ENCODE measurements at places on chromosomes 12 and 14.
A peak's percentile ranks its signal among the peaks of the same experiment; 100 is the strongest.

DNA sequence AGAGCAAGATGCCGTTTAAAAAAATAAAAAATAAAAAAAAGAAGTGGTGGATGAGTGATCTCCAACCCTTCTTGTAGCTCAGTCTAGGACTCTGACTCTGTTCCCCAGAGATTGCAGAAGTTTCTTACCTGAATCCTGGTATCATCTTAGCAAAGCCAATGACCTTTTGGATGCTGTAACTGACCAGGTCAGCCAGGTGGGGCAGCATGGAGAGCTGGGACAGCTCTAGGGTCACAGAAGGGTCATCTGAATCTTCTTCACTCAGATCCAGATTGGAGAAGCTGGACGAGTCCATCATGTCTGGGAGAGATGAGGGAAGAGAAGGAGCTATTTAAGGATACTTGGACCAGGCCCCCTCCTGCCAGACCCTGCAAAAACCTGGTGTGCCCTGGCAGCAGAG, 35.8 kb upstream of the HDAC7 start:
- no peak for DNase-seq

DNA sequence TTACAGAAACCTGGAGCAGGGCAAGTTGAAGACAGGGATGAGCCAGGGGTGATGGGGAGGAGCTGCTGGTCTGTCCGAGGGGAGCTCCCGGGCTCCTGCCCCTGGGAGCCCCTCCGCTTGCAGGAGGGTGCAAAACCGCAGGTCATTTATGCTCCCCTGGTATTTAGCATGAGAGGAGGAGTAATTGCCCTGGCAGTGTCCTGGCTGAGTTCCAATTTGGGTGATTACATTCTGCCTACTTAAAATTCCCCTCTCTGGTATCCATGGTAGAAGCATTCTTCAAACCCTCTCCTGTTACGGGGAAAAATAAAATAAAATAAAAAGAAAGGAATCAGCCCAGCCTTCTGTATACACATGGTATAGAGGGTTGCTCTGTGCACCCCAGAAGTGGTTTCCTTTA, 61.7 kb upstream of the VRK1 start:
- peak; percentile 55 for DNase-seq

- no peak for DNase-seq
Measured at GRCh38 chr14:35747379-35747778, 61.7 kb downstream of the RALGAPA1 start.

GRCh38 chr14:67533754-67534085, 630 bp downstream of the PLEKHH1 start:
- no peak for DNase-seq

- DNase-seq, result no peak
Measured at GRCh38 chr14:81561084-81561775, 27.6 kb upstream of the SEL1L start.

DNA sequence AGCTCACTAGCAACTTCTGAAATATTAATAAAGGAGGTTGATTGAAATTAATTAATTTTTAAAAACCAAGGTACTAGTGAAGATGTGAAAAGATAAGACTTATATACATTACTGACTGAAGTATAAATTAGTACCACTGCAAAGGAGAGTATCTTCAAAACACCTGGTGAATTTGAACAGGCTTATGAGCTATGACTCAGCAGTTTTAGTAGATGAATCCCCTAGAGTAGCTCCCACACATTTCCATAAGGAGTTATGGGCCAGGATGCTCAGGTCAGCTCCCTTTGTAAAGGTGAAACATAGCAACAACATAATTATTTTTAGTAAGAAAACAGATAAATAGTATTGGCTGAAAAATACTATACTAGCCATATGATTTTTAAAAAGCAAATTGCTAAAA, 218.6 kb downstream of the SYT1 start:
- DNase-seq, result peak; percentile 72

DNA sequence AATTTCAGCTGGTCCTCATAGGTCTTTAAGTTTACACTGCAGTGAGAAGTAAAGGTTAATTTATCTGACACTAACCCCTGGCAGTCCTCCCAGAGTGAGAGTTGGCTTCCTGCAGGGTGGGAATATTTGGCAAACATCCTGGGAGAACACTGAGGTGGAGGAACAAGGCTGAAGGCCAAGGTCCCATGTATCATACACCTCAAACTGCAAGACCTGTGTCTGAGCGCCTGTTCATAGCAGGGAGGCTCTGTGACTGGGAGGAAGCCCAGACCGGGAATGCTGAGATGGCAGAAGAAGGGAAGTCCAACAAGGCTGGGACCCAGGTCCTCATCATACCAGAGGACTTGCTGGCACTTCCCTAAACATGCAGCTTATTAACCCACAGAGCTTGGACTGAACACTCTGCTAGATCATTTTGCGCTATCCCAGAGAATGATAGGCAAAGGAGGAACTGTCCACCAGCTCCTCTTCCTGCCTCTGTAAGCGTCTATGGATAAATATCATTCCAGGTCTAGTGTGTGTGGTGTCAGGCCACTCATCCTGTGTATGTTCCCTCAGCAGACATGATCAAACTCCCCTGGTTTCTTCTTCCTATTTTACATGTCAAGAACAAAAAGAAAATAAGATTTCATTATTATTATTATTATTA, 199.6 kb upstream of the CNOT2 start:
- DNase-seq, result no peak

DNA sequence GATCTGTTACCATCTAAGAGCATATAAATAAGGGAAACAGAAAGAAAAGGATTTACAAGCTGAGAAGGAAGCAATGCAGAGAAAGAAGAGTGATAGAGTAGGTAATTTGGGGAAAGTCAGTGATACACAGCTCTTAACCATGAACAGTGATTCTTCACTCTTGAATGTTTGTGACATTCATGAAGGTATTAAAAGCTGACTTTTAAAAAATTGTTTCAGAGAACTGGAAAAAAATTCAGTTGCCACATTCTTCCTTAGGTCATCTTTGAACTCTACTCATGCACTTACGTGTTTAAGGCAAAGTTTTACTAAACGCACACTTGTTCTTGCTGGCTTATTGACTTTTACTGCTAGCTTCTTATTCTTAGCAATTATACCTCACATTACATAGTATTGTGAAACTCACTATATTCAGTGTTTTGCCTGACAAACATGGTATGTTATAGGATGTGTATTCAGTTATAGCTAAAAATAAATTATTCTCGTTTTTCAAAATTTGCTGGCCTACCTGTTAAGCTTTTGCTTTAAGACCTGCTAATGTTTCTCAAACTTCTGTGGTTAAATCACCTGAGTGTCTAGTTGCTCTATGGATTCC, 10.9 kb downstream of the HIF1A start:
- DNase-seq, result no peak

DNA sequence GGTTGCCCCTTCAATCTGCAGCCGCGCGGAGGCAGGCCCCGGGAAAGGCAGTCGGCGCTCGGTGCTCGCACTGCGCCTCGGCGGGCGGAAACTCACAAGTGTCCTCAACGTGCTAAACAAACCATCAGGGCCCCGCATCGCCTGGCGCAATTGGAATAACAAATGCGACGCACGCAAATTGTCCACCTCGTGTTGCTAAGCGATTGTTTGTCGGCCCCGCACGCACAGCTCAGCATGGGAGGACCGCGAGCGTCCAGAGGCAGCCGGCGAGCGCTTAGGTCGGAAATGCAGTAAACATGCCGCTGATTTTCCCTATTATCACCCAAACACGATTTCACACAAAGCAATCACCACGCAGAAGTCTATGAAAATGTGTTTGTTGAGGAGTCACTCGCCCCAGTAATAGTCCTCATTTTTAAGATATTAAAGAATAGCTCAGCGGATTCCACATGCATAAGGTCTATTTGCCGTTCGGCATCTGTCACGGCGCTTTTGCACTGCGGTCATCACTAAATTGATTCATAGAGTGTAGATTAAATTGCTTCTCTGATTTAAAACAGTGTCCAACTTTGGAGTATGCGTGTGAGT, 3.2 kb upstream of the GSC start:
- no peak for DNase-seq

GRCh38 chr12:121990692-121991603, 30.7 kb upstream of the BCL7A start:
- peak; percentile 40 for DNase-seq

DNA sequence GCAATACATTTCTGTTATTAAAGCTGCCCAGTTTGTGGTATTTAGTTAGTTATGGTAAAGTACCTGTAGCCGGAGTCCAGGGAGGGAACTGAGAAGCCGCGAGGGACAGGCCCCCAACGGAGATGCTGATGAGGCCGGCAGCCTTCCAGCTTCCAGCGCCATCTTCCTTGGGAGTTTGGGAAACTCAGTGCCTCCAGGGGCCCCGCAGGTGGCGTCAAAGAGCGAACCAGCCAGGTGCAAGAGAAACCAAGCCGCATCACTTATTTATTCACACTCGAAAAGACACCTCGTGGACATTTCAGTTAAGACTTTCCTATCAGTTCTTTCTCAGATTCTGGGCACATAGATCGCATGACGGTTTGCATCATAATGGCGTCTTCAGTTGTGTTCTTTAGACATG, 216.6 kb downstream of the GLT1D1 start:
- DNase-seq, result no peak

- no peak for DNase-seq
Measured at GRCh38 chr14:104286496-104286895, 148.1 kb downstream of the KIF26A start.

DNA sequence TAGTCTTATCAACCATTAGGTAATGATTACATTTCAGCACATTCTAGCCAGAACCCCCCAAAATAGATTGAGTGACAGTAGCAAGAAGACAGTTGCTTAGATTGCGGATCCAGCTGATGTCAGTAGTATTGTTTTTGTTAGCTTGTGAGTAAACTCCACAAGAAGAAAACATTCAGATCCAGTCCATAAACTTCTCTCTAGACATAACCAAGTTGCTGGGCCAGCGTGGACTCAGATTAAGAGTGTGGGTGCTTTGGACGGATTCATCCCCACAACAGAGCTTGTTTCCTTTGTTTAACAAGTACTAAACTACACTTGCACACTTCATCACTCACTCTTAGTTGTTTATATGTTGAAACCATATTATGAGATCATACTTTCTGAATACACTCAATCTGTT, 293.4 kb downstream of the NPAS3 start:
- DNase-seq, result no peak

DNA sequence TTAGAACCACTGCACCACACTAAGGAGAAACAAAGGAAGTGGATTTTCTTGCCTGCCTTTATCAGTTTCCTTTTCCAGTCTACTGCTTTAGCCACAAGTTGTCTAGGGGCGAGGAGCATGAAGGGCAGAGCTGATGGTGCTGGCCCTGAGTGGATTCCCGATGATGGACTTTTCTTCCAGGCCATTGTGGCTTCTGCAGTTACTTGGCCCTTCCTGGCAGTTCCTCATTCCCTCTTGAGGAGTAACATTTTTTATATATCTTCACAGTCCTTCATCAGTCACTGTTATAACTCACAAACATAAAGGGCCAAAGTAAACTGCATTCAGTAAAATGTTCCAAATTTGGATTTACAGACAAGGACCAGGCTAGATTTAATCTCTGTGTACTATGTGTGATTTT, 61.2 kb upstream of the SRSF5 start:
- no peak for DNase-seq

DNA sequence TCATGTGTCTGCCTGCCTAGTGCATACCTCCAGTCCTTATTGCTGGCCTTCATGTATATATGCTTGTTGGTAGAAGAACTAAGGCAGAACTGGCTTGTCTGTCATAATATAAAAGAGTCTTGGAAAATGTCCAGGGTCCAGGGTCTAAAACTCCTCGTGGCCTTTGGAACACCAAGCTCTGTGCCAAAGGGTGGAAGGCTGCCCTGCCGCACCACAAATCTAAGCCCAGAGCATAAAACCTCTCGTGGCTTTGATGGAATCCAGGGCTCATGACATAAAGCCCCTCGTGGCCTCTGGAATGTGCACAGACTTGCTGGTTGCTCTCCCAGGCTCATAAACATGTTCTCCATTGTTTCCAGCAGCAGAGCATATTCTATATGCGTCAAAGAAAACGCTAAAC, 107.9 kb downstream of the BBS10 start:
- DNase-seq, result no peak

- no peak for DNase-seq
Measured at GRCh38 chr14:73879027-73879426, 7.6 kb upstream of the ZNF410 start.

GRCh38 chr12:111412007-111412829, 6.5 kb downstream of the SH2B3 start:
- no peak for DNase-seq

- DNase-seq, result no peak
Measured at GRCh38 chr12:53989227-53990113, 4.5 kb downstream of the HOXC10 start.

GRCh38 chr14:100885617-100886016, 17.9 kb downstream of the RTL1 start:
- DNase-seq, result no peak

DNA sequence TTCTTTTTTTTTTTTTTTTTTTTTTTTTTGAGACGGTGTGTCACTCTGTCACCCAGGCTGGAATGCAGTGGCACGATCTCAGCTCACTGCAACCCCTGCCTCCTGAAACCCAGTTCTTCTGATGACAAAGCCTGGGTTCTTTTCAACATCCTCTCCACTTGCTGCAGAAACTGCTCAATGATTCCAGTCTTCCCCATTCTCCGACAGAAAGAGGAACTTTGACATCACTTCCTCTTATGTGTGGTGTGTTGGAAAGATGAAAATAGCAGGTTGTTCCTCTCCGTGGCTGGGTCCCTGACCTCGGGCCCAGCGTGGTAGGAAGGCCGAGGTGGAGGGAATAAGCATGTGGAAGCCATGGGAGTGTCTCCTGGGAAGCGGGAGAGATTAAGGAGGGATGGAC, 198.4 kb downstream of the PHETA1 start:
- DNase-seq, result no peak

- no peak for DNase-seq
Measured at GRCh38 chr12:31845613-31846322, 113.4 kb upstream of the RESF1 start.

DNA sequence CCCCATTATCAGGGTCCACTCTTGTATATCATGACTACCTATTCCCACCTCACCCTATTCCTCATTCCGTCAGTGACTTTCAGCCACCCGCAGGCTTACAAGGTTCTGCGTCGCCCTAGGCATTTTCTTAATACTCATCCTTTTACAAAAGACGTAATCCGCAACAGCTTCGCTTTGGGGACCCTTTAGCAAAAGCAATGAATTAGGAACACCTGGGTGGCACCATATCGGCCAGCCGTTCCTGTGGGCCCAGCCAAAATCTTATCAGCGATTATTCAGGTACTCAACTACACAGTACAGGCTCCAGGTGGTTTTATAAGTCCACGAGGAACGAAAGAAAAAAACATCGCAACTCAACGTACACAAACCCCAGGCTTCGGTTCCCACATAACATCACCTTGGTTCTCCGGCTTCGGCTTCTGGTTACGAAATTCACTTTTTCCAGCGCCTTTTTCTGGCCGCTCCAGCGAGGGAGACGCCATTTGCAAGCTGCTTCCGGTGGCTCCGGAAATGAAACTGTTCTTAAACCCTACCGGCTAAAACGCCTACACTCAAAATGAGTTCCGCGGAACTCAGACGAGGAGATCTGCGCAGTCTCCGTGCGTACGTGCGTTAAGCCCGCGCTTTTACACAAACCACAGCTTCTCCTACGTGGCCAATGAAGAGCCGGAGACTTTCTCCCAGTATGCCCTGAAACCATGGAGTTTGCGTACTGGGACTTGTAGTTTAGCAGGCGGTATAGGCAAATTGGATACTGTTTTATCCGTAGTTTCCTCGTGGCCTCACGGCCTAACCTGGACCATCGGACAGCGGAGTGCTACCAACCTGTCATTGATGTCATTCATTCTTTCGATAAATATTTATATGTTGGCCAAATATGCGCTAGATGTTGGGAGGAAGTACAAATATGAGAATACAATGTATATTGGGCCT, at the start of gene KRR1:
KRR1 (minus strand) TSS at position 494 of the 933 bp plus-strand sequence; CDS start at position 482, 12 bp downstream.
- peak; percentile 99 for DNase-seq

Measured in NCI-H2171 treated with DMSO at 0.1 percent for 48 hours (cell line).